ENCODE measurements at places on chromosomes 6 and 20.

GRCh38 chr6:34273242-34273805 is 24.5 kb upstream of the SMIM29 start:
- no peak for DNase-seq

- no peak for DNase-seq
Observed at GRCh38 chr20:25256226-25256859, 8.5 kb downstream of the PYGB start.

DNA sequence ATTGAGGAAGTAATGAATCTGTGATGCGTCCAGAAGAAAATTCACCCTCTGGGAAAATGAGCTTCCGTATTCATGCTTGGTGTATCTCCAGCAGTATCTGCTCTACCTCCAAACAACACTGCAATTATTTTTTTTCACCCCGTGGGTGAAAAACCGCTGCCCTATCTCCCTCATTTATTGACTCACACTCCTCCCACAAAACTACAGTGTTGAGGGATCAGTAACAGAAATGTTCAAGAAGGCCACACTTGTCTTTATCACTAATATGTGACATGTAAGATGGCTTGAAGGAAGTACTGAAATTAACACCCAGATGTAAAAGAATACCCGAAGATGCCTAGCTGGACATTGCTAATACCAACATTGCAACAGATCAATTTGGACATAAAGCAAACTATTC is 4.9 kb upstream of the TBX18 start:
- no peak for DNase-seq

DNA sequence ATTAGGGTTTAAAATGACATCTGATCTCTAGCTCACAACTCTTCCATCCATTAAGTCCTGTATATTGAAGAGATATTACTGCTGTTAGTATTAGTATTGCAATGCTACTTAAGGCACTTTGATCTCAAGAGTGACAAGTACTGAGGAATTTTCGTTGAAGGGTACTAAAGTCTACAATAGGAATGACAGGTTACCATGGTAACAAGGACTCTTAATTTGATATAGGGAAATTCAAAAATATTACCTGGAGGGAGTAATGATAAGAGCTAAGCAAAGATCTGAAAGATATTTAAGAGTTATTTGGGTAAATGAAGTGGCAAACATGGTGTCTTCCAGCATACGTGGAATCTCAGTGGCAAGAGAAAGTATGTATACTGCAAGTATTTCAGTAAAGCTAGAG is 518.0 kb upstream of the SLC35B3 start:
- DNase-seq, result no peak

- DNase-seq, result no peak
Observed at GRCh38 chr6:147136057-147136456, 68.2 kb upstream of the STXBP5 start.

- DNase-seq, result no peak
Observed at GRCh38 chr6:52409499-52409898, 10.6 kb upstream of the EFHC1 start.

- no peak for DNase-seq
Observed at GRCh38 chr20:12838261-12838866, 170.4 kb upstream of the SPTLC3 start.

DNA sequence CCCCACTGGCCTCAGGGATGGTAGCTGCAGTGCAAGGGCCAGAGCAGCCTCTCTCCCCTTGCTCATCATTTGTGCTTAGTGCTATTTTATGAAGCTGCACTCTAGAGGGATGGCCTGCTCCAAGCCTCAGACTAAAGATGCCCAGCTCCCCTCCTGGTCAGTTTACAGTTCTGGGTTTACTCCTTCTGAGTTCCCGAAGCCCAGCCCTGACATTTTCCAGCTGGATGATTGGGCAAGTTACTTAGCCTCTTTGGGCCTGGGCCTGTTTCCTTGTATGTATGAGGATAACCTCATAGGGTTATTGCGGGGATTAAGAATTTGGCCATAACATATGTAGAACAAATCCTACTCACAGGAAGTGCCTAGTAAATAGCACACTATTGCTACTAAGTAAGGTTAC is 31.8 kb upstream of the EMILIN3 start:
- DNase-seq, result no peak

- DNase-seq, result no peak
Observed at GRCh38 chr6:168908166-168908565, 345.5 kb downstream of the THBS2 start.

DNA sequence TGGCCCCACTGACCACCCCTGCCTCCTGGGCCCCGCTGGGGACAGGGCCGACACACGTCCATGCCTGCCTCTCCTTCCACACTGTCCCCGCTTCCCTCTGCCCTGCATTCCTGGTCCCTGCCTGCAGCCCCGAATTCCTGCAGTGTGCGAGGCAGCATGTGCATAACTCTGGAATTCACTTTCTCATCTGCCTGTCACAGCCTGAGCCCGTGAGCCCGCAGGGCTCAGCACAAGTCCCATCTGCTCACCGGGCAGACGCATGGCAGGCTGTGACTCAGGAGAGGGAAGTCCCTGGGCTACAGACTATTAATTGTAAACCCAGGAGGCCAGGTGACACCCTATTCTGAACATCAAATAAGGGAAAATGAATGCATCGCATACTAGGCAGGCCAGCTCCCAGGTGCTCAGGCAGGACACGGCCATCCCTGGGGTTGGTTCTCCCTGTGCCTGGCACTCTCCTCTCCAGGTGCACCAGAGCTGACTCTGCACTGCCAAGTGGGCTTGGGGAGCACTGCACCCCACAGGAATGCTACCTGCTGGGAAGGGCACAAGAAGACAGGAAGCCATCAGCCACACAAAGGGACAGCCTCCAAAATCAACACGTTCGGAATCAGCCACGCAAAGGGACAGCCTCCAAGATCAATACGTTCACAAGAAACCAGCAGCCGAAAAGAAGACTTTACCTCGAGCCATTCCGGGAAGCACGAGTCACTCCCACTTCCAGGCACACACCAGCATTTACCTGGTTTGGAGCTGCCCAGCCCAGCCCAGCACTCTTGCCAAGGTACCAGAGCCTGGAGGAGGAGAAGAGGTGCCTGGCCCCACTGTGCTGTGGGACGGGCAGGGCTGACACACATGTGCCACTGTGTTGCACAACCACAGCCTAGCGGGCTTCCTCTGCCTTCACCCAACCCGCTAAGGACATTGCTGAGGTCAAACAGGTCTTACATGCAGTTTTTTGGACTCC is 65.9 kb downstream of the DLL1 start:
- no peak for DNase-seq

- no peak for DNase-seq
Observed at GRCh38 chr6:241336-241865, 50.9 kb upstream of the DUSP22 start.

DNA sequence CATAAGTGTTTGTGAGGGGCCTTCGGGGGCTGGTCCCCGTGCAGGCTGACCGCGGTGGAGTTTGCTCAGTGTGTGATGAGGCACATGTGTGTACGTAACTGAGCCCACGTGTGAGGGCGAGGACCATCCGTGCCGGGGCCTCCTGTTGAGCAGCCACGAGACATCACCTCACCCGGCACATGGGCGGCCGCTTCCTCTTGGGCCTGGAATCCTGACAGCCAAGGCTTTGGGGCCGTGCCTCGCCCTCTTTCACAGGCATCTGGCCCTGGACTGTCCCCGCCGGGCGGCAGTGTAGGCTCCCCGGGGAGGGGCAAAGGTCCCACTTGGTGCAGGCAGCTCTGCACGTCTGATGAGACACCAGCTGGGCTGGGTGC is 202.3 kb downstream of the DLL1 start:
- DNase-seq, result no peak

GRCh38 chr6:64258752-64259151 is 623.1 kb downstream of the PHF3 start:
- no peak for DNase-seq

- DNase-seq, result no peak
Observed at GRCh38 chr6:136166815-136167214, 83.3 kb downstream of the MTFR2 start.

DNA sequence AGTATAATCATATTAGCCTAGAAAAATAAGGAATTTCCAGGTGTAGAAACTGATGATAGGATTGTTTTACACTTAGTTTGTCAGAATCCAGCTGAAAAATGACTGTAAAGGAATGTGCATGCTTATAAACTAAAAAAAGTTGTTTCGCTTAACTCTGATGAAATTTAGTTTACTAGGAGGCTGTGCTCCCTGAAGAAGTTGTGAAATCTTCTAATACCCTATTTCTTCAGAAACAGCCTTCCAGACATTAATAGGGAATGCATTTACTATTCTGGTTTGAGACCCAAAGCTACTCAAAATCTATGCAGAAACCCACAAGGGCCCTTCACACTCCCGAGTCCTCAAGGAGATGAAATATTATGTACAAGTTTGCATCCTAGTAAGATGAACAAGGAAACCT is 105.5 kb upstream of the SSTR4 start:
- no peak for DNase-seq

GRCh38 chr20:53664121-53664520 is 70.5 kb upstream of the ZNF217 start:
- no peak for DNase-seq

- DNase-seq, result no peak
Observed at GRCh38 chr6:76701610-76702009, 629.1 kb upstream of the IMPG1 start.

DNA sequence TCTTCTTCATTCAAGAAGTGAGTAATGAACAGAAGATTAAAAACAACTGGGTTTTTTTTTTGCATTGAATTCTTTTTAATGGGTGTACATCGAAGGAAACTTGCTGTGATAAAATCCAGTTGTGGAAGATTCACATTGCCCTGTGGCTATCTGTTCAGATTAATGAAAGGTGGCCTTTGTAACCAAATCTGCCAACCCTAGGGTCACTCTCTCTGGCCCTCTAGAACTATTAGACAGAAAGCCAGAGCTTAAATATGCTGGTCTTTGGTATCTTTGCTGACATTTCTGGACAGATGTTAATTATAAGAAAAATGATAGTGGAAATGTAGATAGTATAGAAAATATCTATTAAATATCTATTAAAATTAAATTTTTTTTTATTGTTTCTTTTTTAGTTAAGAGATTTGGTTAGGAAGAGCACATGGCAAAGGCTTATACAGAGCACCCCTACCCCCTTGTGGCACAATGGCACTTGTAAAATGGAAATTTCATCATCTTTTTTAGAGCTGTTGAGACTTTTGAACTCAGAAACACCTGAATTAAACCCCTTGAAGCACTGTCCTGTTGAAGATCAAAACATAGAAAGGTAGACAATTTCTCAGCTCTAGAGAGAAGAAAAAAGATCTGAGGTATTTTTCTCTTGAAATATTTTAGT is 572.5 kb downstream of the PKHD1 start:
- DNase-seq, result no peak

- no peak for DNase-seq
Observed at GRCh38 chr6:21733311-21733710, 139.8 kb downstream of the SOX4 start.

DNA sequence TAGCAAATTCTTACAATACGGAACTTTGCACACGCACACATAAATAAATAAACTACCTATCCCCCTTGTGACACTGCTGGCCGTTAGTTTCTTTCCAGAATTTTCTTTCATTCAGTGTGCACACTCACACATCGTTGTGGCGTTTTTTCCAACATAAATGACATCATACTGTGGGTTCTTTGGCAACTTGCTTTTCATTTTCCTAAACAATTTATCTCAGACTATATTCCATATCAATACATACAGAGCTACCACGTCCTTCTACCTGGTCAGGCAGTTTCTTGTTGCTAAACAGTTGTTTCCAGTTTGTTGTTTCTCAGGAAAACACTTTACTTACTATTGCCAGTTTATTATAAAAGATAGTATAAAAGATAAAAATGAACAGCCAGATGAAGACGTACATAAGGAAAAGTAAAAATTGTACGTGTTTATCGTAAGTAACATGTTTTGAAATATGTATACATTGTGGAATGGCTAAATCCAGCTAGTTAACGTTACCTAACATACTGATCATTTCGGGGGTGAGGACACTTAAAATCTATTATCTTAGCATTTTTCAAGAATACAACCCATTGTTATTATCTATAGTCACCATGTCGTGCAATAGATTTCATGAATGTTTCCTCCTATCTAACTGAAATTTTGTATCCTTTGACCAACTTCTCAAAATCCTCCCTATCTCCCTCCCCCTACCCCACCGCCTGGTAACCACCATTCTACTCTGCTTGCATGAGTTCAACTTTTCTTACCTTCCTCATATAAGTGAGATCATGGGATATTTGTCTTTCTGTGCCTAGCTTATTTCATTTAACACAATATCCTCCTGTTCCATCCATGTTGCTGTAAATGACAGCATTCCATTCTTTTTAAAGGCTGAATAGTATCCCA is 1.2 kb upstream of the TP53RK start:
- DNase-seq, result no peak

DNA sequence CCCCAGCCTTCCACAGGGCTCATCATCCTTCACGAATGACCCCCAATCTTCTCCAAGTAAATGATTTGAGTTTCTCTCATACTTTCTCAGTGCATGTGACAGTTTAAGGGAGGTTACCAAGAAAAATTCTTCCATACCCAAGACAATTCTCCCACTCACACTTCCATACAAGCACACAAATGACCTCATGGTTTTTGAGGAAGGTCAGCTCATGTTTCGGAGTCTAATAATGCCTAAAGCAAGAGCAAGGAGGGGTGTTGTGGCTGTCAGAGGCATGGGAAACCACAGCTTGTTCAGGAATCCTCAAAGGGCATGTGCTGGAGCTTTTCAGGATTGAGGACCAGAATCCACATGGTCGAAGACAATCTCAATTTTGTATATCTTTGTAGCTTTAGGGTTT is 279.0 kb downstream of the MAFB start:
- DNase-seq, result no peak

DNA sequence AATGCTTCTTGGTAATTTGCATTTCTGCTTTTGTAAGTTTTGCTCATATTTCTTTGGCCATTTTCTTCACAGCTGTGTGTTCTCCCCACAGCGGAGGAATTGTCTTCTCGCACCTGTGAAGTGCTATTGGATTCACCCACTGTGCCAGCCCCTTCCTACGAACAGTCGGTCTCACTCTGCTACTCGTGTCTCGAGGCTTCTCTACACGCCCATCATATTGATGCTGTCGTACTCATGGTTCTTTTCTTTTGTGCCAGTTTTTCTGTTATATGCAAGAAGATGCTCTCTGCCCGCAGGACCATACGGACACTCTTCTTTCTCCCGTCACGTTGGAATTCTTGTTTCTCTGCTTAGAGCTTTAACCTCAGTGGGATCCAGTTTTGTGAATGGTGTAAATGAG is 200.3 kb downstream of the DLL1 start:
- DNase-seq, result no peak

GRCh38 chr20:32517914-32518592 is 67.1 kb downstream of the NOL4L start:
- no peak for DNase-seq

DNA sequence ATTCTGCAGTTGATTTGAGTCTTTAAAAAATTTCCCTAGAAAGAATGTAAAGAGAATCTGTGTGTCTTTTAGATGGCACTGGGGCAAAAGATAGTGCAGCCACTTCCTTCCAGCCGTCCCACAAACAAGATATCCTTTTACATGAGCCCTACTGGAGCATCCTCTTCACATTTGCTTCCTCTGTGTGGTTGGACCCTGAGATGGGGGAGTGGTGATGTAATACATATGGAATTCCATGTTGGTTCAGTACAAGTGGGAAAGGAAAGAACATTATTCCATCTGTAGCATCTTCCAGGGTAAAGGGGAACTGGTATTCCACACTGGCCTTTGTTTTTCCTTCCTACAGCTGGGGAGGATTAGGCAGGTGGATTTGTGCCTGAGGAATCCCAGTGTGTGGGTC is 78.9 kb upstream of the ISM1 start:
- no peak for DNase-seq

GRCh38 chr20:12161734-12162133 is 244.0 kb downstream of the BTBD3 start:
- DNase-seq, result no peak

- no peak for DNase-seq
Observed at GRCh38 chr20:10745790-10746189, 72.0 kb upstream of the JAG1 start.

GRCh38 chr20:11924923-11925322 is 7.2 kb downstream of the BTBD3 start:
- DNase-seq, result no peak

Measured in activated naive CD4-positive, alpha-beta T cell treated with Interleukin-2 at 50 U/mL for 16 hours (primary cell).